KBM-7 (cell line): ENCODE measurements at places on chromosomes 11 and 22.
A peak's percentile ranks its signal among the peaks of the same experiment; 100 is the strongest.

DNA sequence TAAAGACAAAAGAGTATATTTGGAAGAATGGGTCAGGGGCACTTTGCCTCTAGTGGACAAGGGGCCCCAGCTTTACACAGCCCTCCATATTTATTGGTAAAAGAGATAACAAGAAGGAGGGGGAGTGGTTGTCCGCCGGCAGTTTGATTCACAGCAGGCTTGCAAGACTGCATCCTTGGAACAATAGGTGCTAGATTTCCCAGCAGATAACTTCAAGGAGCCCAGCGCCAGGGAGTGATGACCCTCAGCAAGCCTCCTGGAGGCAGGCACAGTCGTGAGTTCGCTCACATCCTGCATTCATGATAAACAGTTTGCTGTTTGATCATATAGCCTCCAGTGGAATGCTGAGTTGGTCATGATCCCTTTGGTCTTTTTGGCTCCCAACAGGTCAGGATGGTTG, 67.8 kb upstream of the INCENP start:
- no peak for DNase-seq

- no peak for DNase-seq
These were observed 36.6 kb upstream of the GRAMD1B start for GRCh38 chr11:123393312-123393927.

DNA sequence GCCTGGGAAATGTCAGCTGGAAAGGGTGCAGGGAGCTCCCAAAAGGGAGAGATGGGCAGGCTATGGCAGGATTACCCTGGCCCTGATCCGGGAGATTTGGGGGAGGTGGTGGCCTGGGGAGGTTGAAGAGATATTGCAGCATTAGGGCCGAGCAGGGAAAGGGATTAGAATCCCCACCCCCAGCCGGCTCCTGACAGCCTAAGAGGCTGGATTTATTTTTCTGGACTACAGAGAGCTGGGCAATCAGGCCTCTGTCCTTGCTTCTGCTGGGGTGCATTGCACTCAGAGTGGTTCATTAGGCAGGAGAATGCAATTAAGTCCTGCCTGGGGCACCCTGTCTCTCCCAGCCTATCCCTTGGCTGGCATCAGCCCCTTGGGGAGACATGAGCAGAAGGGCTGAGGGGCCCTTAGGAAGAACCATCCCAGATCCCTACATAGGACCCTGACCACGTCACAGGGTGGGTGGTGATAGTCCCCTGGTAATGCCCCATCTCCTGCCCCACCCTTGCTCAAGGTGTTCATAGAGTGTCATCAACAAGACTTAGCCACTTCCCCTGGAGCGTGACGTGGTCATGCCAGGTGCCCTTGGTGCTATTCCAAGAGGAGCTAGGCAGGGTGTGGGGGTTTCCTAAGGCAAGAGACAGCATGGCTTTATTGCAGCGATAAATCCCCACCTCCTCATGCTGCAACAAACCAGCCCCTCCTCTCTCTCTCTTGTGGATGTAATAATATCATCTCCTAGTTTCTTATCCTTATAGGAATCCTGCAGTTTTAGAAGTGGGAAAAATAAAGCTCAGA, 38.4 kb upstream of the KLHL35 start:
- no peak for DNase-seq

DNA sequence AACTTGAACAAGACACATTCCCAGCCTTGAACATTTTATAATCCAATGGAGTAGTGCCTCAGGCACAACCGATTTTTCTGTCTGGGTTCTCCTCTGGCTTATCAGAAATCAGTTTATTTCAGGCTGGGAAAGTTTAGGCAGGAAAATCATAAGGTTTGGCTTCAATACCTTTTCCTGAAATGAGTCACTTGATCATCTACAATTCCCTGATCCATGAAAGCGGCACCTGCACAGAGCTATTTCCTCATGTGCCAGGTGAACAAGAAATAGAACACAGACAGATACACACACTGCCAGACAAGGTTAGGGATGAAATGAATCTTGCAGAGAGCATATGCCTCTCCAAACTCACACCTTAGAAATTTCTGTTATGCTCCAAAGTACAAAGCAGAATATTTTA, 106.7 kb upstream of the OR9G4 start:
- DNase-seq: no peak

DNA sequence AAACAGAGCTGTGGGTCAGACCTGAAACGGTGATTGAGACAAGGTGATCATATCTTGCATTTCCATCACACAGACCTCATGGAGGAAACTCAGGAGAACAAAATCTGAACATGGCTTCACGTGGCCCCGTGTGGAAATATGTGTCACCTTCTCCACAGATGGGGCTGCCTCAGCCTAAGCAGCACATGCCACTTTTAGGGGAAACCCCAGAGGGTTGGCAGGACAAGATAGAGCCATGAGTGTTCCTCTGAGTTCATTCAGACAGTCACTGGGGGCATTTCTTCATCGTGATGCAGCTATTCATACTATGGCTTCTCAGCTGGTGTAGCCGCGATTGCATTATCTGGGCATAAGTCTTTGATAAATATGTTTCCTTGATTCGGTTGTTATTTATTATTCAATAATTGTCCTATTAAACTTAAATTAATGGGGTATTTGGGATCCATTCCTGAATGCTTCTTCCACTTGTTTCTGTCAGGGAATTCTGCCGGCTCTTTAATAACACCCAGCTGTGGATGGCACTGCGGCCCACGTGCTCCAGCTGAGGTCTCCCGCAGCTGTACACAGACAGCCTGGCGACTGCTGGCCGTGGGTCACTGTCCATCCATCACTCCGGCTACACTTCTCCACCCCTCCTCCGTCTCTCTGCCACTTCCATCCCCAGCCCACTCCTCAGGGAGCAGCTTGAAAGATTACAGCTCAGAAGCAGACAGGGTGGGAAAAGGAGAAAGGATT, 485.1 kb downstream of the OPCML start:
- DNase-seq: no peak

DNA sequence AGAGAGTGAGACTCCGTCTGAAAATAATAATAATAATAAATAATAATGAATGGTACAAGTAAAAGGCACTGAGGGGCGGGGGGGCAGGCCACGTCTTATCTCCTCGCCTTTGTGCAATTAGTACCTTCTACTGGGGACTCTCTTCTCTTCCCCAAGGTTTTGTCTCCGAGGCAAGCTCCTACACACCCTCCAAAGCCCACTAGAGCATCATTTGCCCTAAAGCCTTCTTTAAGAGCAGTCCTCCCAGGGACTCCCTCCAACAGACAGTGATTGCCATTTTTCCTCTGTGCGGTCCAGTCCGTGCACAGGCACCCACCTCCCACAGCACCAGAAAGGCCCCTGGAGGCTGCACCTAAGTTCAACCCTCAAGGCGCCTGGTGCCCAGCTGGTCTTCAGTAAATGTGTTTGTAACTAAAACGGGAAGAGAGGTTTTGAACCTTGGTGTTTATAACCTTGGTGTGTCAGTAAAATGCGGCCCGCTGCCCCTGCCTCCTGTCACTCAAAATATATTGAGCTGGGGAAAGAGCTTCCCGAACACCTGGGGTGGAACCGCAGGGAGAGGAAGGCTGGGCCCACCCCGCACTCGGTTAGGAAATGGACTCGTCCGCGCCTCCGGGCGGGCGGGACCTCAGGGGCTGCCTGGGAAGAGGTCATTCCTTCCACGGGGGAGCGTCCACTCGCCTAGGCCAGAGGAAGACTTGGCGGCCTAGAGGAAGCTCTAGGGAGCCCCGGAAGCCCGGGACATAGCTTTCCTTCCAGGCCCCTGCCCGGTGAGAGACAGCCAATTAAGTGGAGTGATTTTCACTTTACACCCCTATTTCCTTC, 4.7 kb upstream of the KDELR3 start:
- peak; percentile 49 for DNase-seq

DNA sequence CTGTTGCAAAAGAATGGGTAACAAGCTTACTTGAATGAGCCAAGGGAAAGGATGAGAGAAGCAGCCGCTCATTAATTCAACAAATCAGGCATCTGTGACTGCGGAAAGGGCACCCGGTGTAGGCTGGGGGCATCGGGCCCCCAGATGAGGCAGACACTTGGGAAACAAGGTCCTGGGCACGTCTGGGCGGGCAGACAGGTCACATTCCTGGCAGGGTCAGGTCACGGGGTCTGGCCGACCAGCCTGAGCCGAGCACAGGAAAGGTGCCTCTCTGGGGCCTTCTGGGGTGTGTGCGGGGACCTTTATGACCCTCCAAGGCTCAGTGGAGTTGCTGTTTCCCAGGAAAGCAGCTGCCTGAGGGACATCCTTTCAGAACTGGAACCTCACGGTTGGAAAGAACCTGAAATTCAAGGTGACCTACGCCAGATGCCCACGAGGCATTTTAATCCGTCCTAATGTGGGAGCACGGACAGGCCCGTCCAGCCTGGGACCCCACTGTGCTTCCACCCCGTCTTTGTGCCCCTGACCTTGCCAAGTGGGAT, 57.1 kb downstream of the ST14 start:
- no peak for DNase-seq

GRCh38 chr22:45268167-45268957, 16.4 kb upstream of the UPK3A start:
- no peak for DNase-seq

DNA sequence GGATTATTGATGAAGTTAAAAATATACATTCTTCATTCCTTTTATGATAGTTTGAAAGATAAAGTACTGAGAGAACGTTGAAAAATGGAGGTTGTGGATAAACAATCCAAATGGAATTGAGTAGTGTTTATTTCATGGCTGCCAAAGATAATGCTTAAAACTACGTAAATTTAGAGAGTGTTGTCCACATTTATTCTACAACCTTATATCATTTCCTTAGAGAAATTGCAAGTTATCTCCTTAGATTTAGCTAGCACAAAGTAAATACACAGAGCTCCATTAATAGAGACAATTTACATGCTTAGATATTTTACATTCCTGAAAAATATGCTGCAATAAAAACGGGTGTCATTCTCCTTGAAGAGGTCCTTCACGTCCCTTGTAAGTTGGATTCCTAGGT, 146.5 kb upstream of the CCDC179 start:
- DNase-seq: no peak

GRCh38 chr11:119936426-119936825, 201.5 kb downstream of the TRIM29 start:
- DNase-seq: no peak

- no peak for DNase-seq
These were observed 6.7 kb upstream of the OOSP4A start for GRCh38 chr11:59957094-59957493.

GRCh38 chr11:57761301-57762234, at the start of gene CTNND1:
Gene CTNND1, plus strand, starts transcription at chr11:57761802. Its CDS starts 29,677 bp downstream, at chr11:57791479.
- no peak for DNase-seq

GRCh38 chr11:45982656-45983470, 60.4 kb downstream of the LARGE2 start:
- no peak for DNase-seq

DNA sequence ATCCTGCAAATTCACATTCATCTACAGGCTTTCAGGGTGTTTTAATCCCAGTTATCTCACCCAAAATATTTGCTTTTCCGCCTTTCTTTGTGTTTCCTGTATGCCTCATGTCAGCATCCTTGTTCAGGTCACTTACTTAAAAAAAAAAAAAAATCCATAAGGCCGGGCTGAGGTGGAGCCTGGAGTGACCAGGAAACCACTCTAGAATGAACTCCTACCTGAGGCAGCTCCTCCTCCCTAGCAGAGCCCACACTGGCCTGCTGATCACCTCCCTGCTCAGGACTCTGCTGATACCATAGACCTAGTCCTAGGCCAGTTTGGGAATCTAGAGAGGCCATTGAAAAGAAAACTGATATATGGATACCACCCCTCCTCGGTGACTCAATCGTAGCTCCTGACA, 8.7 kb upstream of the DGAT2 start:
- DNase-seq: no peak

GRCh38 chr11:371051-371450, 1.8 kb downstream of the B4GALNT4 start:
- DNase-seq: no peak

- no peak for DNase-seq
These were observed 39.5 kb downstream of the MUC5B start for GRCh38 chr11:1262172-1263006.

DNA sequence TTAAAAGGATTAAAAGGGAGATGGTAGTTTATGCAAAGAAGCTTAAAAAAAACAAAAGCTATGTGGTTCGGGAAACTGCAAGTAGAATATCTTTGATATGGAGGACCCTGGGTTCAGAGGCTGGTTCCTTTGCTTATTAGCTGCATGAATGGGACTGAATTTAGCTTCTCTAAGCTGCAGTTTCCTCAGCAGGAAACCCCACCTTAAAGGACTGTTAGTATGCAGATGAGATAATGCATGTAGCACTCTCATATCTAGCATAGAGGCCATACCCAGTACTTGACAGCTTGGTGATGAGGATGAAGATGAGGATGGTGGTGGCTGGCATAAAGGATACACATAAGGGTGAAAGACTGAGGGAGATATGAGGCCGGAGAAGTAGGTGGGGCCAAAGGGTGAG, 134.6 kb downstream of the RRAS2 start:
- DNase-seq: no peak

- peak; percentile 6 for DNase-seq
These were observed 64.8 kb downstream of the RAB30 start for GRCh38 chr11:83006877-83007330.

DNA sequence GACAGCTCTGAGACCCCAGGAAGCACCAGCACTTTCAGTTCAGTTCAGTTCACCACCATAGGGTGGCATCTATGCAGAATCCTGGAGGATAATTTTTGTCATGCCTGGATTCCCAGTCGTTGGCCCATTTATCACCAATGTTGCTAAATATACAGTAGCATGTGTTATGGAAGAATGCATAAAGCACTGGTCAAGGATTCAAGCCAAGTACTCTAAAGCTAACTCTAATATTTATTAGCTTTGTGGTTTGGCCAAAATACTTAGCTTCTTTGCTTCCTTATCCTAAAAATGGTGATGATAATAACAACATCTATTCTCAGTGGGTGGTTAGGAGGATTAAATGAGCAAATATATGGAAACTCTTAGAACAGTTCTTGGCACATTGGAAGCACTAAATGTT, 294.7 kb upstream of the ZC3H12C start:
- DNase-seq: no peak

GRCh38 chr11:123452794-123453193, 22.7 kb downstream of the GRAMD1B start:
- no peak for DNase-seq

DNA sequence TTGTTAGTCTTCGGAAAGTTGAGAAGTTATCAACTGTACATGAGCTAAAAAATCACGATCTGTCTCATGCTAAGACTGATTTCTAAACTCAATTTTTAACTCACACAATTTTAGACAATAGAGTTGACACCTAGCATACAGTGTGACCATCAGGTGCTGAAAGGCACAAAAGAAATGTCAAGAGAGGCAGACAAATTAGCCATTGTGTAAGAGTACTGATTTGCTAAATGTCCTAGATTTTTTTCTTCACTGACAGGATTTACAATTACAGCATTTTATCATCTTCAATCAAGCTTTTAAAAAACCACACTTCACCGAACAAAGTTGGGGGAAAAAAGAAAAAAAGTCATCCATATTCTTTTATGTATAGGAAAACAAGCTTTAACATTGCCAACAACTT, 7.0 kb downstream of the LGR4 start:
- DNase-seq: no peak

GRCh38 chr11:69491071-69492031, 9.9 kb downstream of the LINC01488 start:
- no peak for DNase-seq

DNA sequence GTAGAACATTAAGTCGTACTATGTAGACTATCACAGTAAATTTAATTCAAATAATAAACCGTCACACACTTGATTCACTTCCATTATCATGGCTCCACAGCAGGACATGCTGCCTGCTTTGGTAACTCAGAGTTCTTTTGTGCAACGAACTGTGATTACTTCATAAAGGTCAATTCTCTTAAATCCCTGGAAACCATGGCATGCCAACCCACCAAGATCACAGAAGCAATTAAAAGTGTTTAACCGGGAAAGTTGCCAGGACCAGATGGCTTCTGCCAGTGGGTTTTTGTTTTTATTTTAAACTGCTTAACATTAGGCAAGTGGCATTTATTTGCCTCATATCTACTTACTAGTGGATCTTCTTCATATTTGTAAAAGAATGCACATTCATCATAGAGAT, 1162.1 kb downstream of the DLG2 start:
- no peak for DNase-seq
